CD4-positive, alpha-beta T cell treated with Interleukin-6 at 100 ng/mL for 8 hours (primary cell): ENCODE measurements at places on chromosomes 4 and X.

GRCh38 chr4:20085156-20085555 is 166.5 kb upstream of the SLIT2 start:
- no peak for DNase-seq

- DNase-seq: no peak
Observed at GRCh38 chr4:145912376-145912775, 26.2 kb downstream of the ZNF827 start.

- no peak for DNase-seq
Observed at GRCh38 chrX:109585488-109585887, 39.5 kb downstream of the KCNE5 start.

DNA sequence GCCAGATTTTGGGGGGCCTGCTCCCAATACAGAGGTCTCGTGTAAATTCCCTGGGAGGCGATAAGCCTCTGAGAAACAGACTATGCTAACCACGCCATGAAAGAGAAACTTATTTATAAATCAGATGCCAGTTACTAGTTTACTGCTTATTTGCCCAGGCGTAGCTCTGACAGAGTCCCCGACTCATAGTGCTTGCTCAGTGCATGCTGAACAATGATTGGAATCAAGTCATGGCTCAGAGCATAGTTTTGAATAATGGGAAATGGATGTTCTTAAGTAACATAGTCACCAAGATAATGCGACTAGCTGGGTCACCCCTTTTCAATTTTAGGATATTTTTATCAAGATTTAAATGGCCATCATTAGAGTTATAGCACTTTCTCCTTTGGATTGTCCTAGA is 39.9 kb downstream of the HTT start:
- no peak for DNase-seq

GRCh38 chrX:78545233-78545632 is 113.9 kb downstream of the RTL3 start:
- no peak for DNase-seq

GRCh38 chr4:76306882-76307659 is 538 bp downstream of the STBD1 start:
- DNase-seq: peak; percentile 7

DNA sequence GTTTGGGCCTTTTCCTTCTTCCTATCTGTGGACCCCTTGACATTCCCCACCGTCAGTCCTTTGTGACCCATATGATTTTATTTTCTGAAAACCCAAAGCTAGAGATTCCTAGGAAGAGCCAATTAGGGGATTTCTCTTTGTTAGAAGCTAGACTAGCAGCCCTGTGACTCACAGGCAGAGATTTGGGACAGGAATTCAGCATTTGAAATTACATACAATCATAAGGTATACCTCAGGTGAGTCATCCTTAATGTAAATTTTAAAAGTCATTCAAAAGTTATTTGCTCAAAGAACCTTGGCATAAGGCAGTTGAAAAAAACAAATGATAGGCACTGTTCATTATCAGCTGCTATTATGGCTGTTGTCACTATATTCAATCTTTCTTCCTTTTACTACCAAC is 40.6 kb downstream of the USP26 start:
- no peak for DNase-seq

DNA sequence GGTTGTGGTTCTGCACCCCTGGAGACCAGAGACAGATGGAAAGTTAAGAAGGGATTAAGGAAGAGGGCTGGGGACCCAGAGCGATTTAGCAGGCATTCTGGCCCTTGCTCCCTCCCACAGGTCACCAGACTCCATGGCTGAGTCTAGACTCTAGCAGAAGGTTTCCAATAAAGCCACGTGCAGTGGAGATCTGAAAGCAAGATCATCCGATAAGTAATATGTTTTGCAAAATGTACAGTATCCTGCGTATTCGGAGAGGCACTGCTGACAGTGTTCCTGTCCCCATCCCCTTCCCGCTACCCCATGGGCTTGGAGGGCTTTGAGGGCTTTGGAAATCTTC is 531 bp upstream of the GPRIN3 start:
- DNase-seq: no peak
